ENCODE measurements at places on chromosomes 7 and 10.
A peak's percentile ranks its signal among the peaks of the same experiment; 100 is the strongest.

DNA sequence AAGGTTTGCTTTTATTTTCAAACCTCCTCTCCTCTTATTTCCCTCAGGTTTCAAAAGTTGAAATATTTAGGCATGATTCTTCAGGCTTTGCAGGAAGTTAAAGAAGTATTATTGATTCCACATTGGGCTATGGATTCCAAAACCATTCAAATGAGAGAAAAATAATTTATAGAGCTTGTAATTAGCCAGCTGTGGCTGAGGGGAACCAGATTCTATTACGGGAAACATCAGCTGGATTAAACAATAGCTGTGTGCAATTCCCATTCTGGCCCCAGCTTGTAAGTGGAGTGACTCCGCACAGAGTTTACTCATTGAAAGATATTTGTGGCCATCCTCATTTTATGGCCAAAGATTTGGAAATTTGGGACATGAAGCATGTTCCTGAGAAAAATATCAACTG is 77.0 kb upstream of the PHYHIPL start:
- DNase-seq = no peak

DNA sequence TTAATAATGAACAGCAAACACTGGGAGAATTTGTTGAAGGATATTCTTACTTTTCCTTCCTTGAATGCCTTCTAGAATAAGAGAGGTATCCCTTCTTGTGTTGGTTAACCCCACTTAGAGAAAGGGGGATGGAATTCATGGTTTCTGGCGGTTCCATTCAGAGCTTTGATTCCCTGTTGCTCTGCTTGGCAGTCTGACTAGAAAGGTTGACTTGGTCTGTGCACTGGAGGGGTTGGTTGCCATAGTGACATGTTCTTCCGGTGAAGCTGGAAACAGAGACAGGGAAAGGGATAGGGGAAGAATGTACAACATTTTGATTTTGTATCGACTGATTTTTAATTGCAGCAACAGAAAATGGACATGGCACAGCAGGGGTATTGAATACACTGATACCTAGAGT is 2.5 kb downstream of the TMEM178B start:
- DNase-seq = no peak

DNA sequence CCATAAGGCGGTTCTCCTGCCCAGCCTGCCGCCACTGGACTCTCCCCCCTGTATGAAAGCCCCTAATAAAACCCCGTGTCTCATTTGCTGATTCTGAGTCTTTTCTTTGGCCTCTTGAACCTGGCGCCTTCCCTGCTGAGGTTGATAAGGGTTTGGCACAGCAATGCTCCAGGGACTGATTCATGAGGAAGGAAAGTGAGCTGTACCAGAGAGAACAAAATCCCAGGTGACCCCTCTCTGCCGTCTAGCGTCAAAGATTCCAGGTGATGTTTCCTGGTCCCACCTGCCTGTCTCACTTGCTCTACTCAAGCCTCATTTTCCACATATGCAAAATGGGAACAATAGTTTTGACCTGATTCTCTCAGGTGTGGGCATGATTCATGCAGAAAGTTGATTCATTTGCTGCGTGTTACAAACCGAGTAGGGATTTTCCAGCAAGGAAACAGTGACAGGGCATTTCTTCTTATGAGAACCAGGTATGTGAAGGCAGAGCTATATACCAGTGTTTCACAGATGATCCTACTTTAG is 730.6 kb upstream of the IGFBP3 start:
- DNase-seq = no peak

DNA sequence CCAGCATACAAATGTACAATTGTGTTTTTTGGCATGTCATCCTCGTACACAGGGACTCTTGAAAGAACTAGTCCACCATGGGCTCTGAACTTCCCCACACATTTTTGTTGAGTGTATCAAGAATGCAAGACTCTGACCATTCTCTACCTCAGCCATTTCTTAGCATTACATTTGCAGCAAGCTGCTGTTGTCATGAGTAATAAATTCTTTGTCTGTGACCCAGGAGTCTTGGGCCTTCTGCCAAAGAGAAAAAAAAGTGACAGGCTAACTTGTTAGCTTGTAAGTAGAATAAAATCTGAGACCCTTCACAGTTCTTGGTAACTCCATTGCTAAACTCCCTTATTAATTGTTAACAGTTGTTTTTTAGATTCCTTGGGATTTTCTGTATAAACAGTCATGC is 542.3 kb upstream of the MBL2 start:
- no peak for DNase-seq

DNA sequence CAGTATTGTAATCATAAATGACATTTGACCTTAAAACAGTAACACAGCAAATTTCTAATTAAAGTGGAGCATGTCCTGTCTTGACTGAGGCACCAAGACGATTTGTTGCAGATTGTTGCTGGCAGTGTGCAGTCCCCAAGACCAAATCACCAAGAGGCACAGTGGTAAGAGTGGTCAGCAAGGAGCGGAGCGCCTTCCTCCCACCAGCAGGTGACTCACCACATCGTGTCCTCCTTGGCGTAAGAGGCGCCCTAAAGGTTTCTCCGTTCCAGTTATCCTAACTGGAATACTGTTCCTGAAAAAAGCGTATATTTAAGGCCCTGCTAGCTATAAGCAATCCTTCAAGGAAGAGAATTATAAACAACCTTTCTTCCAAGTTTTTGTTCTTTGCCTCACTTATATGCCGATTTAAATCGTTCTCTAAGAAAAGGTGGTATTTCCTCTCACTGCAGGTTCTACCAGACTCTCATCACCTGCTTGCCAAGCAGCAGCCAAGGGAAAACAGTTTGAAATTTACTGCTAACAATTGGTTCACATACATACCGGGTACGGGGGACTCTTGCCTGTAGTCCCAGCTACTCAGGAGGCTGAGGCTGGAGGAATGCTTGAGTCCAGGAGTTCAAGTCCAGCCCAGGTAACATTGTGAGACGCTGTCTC is 10.7 kb upstream of the REPIN1 start:
- no peak for DNase-seq

GRCh38 chr10:55870186-55870585 is 490.9 kb downstream of the ZWINT start:
- no peak for DNase-seq

GRCh38 chr10:7409045-7409731 is 1.6 kb downstream of the SFMBT2 start:
- peak; percentile 33 for DNase-seq

DNA sequence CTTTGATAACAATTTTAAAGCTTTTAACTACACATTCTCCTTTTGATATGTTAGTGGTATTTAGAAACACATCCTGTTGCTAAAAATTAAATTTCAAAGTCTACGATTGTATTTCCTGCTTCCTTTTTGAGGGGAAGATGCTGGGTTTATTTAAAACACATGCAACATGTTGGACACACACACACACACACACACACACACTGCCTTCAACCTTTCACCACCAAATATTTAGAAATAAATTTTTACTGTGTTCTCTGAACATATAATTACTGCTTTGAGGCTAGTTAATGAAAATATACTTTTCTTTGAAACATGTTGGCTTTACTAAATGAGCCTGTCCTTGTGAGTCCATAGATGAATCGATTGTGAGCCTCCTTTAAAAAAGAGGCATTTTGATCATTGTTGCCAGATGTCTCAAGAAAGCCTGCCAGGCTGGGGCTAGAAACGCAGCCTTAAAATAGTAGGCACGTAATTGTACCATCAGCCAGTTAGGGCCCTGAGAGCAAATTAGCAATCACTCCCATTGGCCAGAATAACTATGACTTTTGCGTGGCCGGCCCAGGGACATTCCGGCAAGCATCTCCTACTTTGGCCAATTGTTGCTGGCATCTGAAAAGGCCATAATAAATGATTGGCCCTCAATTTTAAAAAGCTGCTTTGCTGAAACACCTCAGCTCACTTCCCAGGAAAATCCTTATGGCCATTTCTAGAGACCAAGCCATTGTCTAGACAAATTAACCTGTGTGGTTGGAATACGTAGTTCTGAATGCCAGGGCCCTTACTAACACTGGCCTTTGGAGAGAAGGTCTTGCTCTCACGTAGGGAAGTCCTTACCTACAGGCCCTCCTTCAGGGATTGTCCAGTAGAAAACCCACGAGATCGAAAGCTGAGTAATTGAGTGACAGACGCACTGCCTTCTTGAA is 9.9 kb upstream of the TEX36 start:
- DNase-seq = no peak

DNA sequence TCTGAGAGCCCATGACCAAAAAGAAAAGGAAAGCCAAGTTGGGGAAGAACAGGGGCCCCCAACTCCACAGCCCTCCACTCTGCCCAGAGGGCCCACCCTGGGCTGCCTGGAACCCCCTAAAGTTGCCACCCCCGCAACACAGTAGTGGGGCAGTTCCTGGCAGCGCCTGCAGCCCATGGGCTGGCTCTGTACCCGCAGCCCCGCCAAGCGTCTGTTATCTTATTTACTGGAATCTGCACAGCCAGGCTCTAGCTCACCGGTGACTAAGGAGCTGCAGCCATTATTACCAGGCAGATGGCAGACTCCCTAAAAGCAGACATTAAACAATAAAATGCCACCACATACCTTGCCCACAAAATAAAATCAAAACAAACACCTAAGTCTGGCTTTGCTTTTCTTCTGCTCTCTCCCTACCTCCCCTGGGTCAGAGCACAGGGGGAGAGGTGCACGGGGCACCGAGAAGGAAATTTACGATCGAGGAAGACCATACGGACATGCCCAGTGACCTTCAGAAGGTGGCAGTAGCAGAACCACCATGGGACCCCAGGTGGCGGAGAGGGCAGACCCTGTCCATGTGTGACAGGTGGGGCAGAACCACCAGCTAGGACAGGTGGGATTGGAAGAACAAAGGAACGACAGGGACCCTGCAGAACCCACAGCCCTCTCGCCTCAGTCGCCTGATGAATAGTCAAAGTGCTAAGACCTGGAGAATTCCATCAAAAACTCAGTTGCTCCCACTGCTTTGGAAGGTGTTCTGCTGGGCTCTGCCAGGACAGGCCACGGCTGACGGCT is 66.3 kb downstream of the PRKAG2 start:
- no peak for DNase-seq

DNA sequence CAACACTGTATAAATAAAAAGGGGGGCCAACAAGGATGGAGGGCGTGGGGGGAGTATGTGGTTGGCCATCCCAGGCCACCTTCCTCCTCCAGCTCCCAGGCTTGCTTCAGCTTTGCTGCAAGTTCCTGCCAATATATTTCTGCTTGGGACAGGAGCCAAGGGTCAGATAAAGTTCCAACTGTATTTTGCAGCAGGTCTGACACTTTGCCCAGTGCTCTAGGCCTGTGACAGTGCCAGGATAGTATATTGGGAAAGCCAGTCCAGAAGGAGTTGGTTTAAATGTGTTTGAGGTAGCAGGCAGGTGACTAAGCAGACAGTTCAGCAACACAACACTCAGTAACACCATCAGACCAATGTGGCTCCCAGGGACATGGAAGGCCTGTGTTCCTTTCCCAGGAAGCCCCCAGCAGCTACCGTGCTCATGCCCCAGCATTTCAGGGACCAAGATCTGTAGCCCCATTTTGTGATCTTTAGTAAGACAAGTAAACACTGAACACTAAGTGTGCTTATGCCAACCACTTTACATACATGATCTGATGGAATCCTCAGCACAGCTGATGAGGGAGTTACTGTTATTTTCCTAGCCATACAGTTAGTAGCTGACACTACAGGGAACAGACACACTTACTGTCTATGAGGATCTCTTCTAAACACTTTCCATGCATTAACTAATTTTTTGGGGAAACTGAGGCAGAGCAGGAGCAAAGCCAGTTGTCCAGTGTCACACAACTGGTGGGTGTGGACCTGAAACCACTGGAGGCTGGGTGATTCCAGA is 38.9 kb downstream of the DNAJB12 start:
- DNase-seq = peak; percentile 69

DNA sequence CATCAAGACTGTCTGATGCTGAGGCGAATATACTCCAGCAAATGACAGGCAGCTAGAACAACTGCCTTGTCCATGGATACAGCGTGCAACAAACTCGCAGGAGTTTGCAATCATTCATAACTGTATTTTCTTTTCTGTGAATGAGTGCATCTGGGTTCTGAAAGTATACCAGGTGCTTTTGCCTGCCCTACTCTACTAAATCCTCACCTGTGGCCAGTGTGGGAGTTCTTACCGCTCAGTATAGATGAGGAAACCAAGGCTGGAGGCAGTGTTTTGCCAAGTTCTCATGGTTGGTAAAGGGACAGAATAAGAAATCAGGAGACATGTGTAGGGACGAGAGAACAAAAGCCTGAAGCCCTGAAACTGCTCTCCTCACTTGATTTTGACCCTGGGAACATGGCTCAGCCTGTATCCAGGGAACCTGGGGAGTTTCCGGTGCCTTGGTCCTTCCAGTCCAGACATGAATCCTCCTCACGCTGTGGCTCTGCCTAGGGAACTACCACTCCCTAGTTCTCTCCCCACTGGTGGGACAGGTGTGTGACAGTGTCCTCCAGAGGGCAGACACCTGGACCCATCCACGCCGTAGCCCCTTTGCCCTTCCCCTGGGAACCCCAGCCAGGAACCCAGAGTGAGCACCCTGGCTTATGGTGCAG is 142.0 kb downstream of the CDH23 start:
- DNase-seq = no peak

DNA sequence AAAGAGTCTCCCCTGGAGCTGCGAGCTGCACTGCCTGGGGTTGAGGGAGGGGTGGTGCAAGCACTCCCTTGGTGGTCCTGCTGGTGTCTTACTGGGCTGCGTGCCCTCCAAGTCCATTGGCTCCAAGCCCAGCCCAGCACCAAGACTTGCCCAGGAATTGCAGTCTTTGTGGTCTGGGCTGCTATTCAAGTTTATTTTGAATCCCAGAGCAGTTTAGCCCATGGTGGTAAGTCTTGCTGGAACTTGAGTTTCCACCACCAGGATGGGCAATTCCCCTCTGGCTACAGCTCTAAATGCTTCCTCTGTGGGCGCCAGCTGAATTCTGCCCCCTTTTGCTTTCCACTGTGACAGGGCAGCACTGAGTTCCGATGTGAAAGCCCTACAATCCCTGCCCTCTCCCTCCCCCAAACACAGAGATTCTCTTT is 25.1 kb downstream of the GALNT11 start:
- no peak for DNase-seq

DNA sequence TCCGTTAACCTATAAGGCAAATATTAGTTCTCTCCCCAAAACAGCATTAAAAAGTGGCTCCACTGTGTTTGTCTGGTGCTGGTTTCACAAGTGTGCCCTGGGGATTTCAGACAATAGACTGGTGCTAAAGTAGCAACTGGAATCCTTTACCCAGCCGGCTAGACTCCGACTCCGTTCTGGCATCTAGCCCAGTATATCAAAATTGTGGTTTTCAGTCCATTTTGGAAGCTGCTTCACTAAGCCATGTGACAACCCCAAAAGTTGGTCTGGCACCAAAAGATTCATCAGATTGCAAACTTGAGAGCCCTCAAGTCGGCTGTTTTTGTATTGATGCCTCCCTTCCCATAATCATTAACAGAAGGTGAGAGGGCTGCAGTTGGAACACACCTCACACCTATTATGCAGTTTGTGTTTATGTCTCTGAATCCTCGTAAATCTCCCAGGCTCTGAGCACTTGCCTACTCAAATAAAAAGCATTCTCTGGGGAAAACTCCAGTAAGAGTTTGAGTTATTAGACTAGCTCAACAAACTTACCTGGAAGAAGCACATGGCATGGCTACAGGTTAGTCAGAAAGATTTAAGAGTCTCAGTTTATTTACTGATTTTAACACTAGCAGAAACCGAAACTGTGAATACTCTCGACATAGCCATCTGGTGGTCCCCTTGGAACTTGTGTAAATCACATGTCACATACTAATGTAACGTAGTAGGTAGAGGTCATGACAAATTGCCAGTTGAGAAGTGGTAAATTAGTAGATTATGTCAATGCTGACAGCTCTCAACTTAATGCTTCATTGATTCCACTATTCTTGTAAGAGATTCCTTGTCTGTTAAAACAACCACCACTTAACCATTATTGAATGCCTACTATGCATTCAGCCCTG is 14.8 kb upstream of the WNT16 start:
- DNase-seq = peak; percentile 12

Data from transverse colon (tissue), 4 donors.